ENCODE measurements at places on chromosomes 12 and 14.

- DNase-seq, result peak; percentile 86
Measured at GRCh38 chr12:107748472-107748871, 12.5 kb downstream of the PRDM4 start.

DNA sequence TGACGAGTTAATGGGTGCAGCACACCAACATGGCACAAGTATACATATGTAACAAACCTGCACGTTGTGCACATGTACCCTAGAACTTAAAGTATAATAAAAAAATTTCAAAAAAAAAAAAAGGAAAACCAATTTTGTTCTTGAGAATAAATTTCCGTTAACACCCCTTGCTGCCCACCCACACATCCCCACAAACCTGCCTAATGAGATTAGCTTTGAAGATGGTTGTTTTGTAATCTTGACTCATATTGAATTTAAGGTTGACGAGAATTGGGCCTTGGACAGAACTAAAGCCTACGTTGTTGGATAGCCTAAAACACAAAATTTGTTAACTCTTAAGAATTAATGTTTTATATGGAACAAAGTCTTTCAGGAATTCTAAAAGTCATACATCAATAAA, 52.9 kb downstream of the SYT1 start:
- DNase-seq, result no peak

GRCh38 chr12:46946137-46946536, 120.3 kb upstream of the SLC38A4 start:
- peak; percentile 72 for DNase-seq

DNA sequence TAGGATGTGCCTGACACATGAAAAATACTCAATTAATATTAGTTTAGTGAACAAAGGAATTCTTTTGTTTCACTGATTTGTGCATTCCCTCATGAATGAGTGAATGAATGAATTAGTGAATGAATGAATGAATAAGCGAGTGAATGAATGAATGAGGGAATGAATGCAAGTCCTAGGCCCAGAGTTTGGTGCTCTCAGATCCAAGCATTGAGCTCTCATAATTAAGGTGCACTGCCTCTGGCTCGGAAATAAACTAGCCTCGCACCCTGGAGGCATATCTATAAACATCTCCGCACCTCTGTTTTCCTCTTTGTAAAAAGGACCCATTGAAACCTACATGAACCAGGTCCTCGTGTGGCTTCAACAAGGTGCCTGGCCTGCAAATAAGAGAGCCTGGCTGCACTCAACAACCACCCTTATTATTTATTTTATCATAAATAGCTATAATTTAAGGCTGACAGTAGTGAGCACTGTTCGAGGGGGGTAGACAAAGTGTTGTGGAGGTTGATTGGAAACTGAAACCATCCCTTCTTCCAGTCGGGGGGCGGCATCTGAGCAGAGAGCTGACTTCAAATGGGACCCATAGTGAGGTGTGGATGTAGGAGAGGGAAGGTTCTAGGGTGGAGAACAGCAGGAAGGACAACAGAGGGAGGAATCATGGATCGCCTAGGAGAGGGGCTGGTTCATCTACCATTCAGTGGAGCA, 316.8 kb downstream of the BCL11B start:
- no peak for DNase-seq

DNA sequence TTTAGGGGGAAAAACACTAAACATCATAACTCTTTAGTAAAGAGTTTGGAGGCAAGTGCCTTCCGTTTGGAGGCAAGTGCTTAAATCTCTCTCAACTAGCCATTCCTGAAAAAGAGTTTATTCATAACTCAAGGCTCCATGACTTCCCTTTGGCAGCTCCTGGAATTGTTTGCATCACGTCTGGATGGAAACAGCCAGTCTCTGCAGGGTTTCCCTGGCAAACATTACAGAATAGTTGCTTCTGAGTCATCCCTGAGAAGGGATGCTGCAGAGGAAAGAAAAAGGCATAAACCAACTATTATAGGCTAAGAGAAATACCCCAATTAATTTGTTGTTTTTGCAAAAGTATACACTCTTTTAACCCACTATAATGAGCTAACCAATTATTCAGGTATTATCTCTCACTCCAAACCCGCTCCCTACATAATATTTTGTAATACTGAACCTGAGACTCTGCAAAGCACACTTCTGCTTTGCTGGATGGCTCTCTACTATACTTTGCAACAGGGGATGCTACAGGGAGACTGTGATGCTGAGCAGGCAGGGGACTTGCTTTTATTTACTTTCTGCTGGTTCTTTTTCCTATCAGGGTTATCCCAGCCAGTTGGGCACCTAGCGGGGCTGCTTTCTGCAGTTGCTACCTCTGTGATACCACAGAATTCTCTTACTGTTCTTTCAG, 497.7 kb downstream of the FUT8 start:
- peak; percentile 63 for DNase-seq

DNA sequence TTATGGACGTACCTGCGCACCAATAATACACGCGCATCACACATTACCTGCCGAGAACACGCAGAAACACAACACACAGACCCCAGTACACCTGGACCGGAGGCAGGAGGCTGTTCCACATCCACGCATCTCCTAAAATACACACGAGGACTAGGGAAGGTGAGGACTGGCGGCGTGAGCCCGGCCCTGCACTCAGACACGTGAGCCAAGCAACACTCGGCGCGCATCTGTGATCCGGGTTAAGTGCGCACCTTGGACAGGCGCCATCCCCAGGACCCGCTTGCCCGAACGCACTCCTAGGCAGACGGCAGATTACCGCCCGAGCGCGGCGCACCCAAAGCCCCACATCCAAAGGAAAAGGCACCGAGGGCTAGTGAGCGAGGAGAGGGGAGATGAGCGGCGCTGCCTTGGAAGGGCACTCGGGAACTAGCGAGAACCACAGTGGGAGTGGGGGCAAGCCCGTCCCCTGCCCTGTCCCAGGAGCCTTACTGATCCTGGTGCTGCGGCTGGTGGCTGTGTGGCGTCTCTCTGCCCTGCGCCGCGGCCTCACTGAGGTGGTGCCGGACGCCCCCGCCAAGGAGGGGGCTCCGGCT, 417 bp downstream of the GLS2 start:
- no peak for DNase-seq

- DNase-seq, result no peak
Measured at GRCh38 chr12:88996200-88996788, 356.0 kb downstream of the DUSP6 start.

DNA sequence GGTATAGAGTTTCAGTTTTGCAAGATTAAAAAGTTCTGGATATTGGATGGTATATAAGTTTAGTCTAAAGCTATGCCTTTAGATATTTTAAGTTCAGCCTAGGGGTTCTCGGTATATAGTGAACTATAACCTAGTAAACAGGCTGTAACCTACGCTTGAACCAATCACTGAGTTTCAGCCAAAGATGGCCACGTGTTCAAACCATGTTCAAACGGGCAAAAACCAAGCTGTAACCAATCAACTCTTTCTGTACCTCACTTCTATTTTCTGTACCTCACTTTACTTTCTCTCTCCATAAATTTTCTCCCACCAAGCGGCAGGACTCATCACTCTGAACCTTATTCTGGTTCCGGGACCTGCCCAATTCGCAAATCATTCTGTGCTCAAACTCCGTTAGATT, 1.4 kb downstream of the TMBIM4 start:
- no peak for DNase-seq

GRCh38 chr12:119843100-119843499, 34.0 kb downstream of the CIT start:
- DNase-seq, result peak; percentile 47

- no peak for DNase-seq
Measured at GRCh38 chr14:95237958-95238340, 80.6 kb upstream of the DICER1 start.

GRCh38 chr12:21599143-21599999, 5.3 kb downstream of the GYS2 start:
- no peak for DNase-seq

- DNase-seq, result no peak
Measured at GRCh38 chr12:69630191-69630590, 19.5 kb upstream of the LRRC10 start.

DNA sequence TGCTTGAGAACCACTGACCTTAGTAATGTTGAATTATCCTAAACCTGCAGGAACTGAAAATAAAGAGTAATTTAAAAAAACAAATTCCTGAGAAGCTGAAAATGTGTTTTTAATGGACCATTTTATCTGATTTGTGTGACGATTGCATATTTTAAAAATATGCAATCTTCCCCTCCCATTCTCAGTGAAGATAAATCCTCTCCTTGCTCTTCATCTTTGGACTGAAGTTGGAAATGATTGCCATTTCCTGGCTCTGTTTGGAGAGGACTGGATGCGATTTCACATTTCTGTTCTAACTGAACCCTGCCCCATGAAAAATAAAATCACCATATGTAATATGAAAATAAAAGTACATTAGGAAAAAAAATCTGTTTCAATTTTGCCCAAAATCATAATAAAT, 216.3 kb downstream of the SLC6A15 start:
- DNase-seq, result peak; percentile 31

GRCh38 chr12:65123435-65124063, 2.4 kb upstream of the WIF1 start:
- DNase-seq, result peak; percentile 32

- DNase-seq, result no peak
Measured at GRCh38 chr12:112559784-112560183, 141.0 kb downstream of the PTPN11 start.

- DNase-seq, result peak; percentile 3
Measured at GRCh38 chr14:60008042-60008441, 83.7 kb upstream of the PCNX4 start.

GRCh38 chr12:19277711-19278110, 148.2 kb downstream of the PLEKHA5 start:
- no peak for DNase-seq

DNA sequence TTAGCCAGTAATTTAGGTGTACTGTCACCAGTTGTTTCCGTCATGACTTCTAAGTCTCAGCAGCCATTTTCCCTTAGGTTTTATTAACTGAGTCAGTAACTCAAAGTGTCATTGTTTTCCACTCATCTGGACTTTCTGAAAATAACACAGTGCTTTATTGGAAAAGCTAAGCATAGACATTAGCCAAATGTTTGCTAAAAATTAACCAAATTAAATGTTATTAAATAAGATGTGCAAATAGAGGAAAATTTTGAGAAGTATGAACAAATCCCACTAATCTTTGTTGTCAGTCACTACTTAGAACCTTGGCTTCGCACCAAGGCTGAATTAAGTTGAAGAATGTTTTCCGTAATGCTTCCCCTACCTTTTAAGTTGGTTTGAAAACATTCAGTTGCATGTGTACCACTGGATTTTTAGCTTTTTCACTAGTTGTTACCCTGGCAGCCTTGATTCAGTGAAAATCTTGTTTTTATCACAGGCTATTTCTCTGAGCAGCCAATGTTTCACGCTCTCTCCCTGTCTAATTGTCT, 43.0 kb downstream of the BORCS5 start:
- DNase-seq, result no peak

- DNase-seq, result no peak
Measured at GRCh38 chr14:92734618-92735017, 13.8 kb downstream of the LGMN start.

- no peak for DNase-seq
Measured at GRCh38 chr14:96194657-96195431, 9.8 kb upstream of the BDKRB2 start.

GRCh38 chr12:6346235-6346832, 4.5 kb upstream of the TNFRSF1A start:
- no peak for DNase-seq

DNA sequence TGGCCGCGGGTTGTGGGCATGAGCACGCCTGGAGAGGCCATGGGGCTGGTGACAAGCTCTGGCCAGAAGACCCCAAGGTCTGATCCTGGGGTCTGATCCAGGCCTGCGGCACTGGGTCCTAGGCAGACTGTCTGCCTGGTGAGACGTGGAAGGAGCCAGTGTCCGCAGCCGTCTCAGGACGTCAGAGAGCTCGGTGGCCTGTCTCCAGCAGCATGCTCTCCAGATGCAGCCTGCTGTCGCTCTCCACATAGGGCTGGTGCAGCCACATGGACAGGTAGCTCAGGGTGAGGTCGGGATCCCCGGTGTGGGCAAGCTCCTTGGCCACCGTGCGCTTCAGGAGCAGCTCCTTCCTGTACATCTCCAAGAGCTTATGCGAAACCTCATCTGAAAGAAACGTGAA, 14.3 kb downstream of the CINP start:
- DNase-seq, result no peak

- no peak for DNase-seq
Measured at GRCh38 chr14:74610866-74611649, 979 bp downstream of the LTBP2 start.

GRCh38 chr12:108337235-108338223, 1.6 kb downstream of the CMKLR1 start:
- peak; percentile 7 for DNase-seq

DNA sequence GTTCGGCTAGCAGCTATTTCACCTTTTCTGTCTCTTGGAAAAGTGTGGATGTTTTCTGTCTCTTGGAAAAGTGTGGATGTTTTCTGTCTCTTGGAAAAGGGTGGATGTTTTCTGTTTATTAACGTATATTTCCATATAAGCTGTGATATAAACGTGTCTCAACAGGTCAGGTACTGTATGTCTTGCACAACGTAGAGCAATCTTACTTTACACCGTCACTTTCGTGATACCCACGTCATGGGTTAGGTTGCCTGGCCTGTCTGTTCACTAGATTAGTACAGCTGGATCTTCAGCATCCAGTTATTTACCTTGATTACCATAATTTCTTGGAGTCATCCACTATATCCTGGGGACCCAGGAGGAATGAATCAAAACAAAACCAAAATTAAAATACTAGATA, 14.1 kb downstream of the CLEC7A start:
- no peak for DNase-seq

DNA sequence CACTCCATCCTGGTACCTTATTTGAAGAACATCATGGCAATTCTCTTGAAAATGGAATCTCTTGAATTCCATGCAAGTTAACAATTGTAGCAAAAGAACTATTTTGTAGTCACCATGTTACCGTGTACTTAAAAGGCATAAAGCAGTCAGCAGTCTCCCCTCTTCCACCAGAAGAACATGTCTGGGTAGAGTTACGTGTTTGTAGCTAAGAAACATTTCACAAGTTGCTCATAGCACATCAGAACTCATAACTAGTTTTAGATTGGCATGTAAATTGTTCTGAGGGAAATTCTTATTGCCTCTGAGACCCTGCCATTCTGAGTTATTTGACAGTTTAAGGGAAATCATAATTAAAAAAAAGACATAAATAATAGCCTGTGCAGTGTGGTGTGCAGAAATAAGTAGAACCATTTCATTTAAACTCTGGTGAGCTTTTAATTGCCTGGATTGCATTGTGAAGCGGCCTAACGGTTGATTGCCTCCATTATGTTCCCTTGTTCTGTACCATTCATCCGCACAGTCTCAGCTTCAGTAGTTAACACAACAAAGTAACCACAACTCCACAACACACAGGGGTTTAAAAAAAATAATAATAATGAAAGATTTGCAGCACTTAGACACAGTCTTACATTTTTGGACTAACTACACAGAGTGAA, 2.6 kb downstream of the LMO3 start:
- no peak for DNase-seq

Measured in fibroblast of skin of right quadriceps (primary cell).